ENCODE measurements at places on chromosomes 1 and 21. TPM values are rescaled to one million over a fixed set of nuclear protein-coding genes. Genes with fewer than 3 reads are reported as not detected.

The RAP1GAP gene
- polyA plus RNA-seq = not detected

The SHISA4 gene
- 2.3 TPM for polyA plus RNA-seq

The FCMR gene
- 2.2 TPM for polyA plus RNA-seq

The KCNN3 gene
- not detected for polyA plus RNA-seq

The RHD gene
- polyA plus RNA-seq = not detected

The DCAF6 gene
- 16.1 TPM for polyA plus RNA-seq

The PEX10 gene
- 8.2 TPM for polyA plus RNA-seq

The DNM3 gene
- polyA plus RNA-seq = 0.22 TPM

The BGLAP gene
- polyA plus RNA-seq = not detected

The IFI44L gene
- 17.4 TPM for polyA plus RNA-seq

The L1TD1 gene
- 0.22 TPM for polyA plus RNA-seq

The KCTD3 gene
- 5.9 TPM for polyA plus RNA-seq

All from CD14-positive monocyte (primary cell).